ENCODE measurements at places on chromosomes 12 and 14.
A peak's percentile ranks its signal among the peaks of the same experiment; 100 is the strongest.

DNA sequence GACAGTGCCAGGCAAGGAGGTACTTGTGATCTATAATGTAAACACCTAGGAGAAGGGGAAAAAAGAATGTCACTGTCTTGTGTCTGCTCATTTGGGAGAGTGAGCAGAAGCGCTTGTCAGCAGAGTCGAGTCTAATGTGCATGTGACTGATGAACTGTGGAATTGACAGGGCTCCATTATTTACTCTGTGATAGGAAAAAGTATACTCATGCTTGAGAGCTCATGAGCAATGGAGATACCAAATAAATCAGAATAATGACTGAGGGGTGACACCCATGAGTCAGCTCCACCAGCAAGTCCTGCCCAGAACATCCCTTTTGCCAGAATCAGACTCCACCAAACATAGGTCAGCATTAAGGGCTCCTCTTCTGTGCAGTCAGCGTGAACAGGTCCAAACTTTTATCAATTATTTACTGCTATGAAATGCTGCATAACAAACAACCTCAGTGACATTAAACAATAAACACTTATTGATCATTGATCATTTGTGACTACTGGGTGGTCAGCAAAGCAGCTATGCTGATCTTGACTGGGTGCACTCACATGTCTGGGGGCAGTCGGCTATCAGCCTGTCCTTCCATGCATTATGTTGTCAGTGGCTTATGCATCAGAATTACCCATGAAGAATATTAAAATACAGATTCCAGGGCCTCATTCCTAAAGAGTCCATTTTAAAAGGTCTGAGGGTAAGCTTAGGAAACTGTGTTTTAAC is 29.2 kb upstream of the WSCD2 start:
- DNase-seq: no peak

- peak; percentile 91 for DNase-seq
Measured at GRCh38 chr14:92121670-92122350, at the start of the genes CPSF2 and NDUFB1. TSS of gene CPSF2 (plus strand) at chr14:92121969. CDS start at chr14:92130985, 9,016 bp downstream. TSS of gene NDUFB1 (minus strand) at chr14:92121706. CDS start at chr14:92117637, 4,069 bp downstream.

DNA sequence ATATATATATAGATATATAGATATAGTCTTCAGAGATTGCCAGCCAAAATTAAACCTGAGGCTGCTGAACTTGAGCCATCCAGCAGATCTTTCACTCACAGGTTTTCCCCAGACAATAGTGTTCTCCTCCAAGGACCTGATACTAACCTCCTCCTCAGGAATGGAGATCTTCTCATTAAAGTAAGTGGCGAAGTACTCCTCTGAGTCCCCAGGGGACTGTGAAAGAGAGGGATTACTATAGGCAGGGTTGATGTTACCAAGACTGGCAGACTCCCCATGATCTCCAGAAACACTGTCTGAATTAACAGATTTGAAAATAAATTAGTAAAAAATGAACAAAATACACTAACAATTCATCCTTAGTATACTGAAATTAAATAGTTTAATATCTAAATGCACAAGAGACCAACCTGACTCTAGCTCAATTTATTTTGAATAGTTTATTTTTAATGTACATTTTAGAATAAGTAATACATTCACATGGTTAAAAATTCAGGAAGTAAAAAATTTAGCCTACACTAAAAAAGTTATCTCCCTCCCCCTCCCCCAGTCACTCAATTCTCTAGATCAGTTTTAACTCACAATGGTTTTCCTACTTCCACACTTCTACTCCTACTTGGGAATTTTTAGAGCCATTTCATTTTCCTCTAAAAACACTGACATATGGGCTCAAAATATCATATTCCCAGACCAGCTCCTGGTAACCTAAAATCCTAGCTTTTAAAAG is 17.7 kb downstream of the SLC11A2 start:
- no peak for DNase-seq

- DNase-seq: no peak
Measured at GRCh38 chr14:99430491-99430890, 50.2 kb downstream of the SETD3 start.

GRCh38 chr12:49975318-49975761 is 2.6 kb downstream of the AQP6 start:
- no peak for DNase-seq

DNA sequence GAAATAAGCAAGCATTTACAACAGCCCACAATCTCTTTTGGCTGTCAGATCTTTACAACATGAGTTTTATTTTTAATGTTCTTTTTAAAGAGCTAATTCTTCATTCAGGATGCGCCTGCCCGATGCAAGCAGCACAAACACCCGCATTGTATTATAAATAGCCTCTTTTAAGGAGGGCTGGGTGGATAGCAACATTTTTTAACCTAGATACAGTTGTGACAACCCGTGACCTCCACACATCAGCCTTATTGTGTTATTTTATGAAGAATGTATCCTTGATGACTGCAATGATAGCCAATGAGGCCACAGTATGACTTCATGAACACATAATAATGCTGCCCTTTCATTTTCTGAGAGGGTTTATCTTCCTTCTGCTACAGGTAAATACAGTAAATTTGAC is 173.7 kb downstream of the FOXN3 start:
- no peak for DNase-seq

GRCh38 chr12:51335931-51336330 is 10.5 kb downstream of the CELA1 start:
- no peak for DNase-seq

DNA sequence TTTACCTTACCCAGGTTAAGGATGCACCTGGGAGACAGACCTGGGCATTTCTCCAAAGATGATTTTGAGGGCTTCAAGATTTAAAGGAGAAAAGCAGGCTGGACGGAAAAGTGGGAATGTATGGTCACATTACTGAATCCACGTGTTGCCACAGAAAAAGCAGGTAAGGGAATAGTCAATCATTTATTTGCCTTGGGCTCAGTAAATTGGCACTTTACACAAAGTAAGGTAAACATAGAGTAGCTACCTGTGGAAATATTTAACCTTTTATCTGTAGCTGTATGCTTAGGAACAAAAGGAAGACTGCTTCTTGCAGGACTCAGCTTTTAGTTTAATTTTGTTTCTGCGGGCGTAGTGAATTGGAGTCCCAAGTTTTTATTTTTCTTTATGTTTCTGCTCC is 153.3 kb downstream of the SLCO1B3 start:
- DNase-seq: no peak

GRCh38 chr14:66600416-66600815 is 92.5 kb downstream of the GPHN start:
- DNase-seq: peak; percentile 47

GRCh38 chr12:113835896-113836295 is 130.2 kb downstream of the RBM19 start:
- no peak for DNase-seq

DNA sequence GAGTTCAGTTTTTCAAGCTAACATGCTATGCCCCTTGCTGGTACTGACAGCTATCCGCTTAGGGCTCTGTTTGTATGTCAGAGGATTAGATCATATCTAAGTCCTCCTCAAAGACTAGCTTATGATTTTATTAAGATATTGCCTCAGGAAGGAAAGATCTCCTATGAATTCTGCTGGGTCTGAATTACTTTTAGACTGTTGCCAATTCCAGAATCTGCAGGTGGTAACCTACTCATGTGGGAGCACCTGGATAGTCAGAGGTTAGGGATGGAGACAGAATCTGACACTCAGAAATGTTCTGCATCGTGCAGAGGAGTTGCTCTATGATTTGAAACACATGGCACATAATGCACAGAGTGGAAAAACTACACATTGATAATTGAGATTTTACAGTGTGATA is 843.4 kb downstream of the SLC6A15 start:
- DNase-seq: peak; percentile 23

- DNase-seq: no peak
Measured at GRCh38 chr12:91947459-91947858, 198.2 kb downstream of the BTG1 start.

GRCh38 chr12:103333676-103334075 is 162.1 kb downstream of the C12orf42 start:
- DNase-seq: no peak

DNA sequence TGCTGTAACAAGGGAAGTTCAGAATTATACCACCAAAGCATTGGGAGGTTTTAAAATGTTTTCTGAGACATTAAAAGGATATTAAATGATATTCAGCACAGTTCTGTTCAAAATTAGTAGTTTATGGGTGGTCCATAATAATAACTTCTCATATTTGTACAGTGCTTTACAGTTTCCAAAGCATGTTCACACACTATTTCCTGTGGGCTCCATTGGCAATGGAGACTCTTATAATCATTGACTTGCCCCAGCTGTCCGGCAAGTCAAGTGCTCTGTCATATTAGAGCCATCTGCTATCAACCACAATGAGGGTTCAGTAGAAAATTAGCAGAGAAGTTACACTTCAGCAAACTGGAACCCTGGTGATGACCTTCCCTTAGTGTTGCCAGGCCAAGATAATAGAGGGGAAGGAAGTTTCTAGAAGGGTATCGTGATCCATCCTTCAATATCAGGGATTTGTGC is 526.6 kb upstream of the CCDC196 start:
- no peak for DNase-seq

DNA sequence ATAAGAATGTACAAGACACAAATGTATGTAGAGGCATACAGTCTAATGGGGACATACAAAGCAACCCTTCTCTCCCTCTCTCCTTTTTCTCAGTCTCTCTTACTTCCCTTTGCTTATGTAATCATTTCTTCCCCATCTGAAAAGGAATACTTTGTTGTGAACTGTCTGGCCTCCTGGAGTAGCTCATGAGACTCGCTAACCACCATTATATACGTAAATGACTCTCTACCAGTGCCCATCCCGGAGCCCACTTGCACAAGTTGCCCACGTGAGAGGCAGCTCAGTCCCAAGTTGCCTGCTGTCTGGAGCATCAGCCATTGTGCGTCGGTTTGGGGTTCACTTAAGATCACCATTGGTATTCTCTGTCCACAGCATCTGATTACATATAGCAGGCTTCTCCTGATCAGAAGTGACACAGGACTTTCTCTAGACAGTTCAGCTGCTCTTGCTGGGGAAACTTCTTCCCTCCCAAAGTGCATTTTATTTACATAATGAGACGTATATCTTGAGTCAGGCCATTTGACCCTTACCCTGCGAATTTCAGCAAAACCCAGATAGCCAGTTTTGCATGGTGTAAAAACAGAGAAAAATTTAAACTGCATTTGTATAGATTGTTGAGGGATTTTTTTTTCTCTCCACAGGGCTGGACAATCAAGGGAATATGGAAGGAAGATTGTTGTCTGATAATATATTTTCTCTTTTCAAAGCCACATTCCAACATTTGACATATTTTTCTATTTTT is 220.7 kb upstream of the EGLN3 start:
- DNase-seq: no peak

GRCh38 chr14:52906141-52906601 is 44.7 kb downstream of the FERMT2 start:
- peak; percentile 84 for DNase-seq

DNA sequence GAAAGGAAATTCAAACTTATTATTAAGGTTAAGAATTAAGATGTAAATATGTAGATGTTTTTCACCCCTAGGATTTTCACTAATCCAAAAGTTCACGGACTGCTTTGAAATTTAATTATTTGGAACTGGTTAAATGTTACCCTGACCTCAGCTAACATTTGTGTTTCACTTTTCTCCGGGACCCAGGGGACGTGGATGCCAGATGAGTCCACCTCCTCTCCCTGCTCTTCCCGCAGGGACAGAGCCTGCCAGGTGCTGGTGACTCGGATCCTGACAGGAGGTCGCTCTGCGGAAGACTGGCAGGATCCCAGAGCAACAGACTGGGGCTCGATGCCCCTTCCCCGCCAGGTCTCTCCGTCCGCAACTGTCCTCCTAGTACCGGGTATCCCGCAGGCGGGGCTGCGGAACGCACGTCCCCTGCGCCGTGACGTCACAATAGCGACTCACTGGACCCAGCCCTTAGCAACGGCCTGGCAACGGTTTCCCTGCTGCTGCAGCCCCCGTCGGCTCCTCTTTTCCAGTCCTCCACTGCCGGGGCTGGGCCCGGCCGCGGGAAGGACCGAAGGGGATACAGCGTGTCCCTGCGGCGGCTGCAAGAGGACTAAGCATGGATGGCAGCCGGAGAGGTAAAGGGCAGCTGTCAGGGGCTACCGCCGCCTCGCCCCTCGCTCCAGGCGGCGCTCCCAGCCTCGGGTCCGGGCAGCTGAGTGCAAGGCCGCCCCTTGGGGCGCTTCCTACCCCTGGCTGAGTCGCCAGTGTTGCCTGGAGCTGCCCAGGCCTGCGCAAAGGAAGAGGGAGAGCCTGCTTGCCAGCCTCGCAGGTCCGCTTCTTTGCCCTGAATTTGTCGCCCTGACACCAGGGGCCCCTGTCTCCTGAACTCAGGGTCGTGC is at the start of gene SPATA7:
Gene SPATA7, plus strand, starts transcription at position 446 of the 890 bp plus-strand sequence. Its CDS starts 162 bp downstream, at position 608.
- DNase-seq: peak; percentile 97

DNA sequence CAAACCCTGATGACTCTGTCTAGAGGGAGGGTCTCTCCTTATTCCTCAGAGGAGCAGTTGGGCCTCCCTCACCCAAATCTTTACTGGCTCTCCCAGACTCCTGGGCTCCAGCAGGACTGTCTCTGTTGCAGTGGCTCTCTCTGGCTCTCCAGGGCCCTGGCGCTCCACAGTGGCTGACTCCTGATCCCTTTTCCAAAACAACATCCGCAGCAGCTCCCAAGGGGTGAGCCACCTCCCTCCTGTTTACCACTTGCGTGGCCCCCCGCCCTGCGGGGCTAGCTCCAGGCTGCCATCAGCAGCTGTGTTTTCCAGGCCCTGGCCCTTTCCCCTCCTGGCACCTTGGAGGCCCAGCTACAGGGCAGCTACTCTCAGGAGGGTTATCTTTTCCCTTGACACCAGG is 123.5 kb downstream of the CALM1 start:
- DNase-seq: no peak

- DNase-seq: no peak
Measured at GRCh38 chr12:99439399-99439798, 208.2 kb upstream of the GARIN6 start.

GRCh38 chr12:30811966-30812365 is 57.2 kb upstream of the CAPRIN2 start:
- DNase-seq: no peak

GRCh38 chr14:73995977-73996378 is 23.1 kb downstream of the ENTPD5 start:
- no peak for DNase-seq

GRCh38 chr14:91708795-91709194 is 23.1 kb downstream of the CATSPERB start:
- no peak for DNase-seq

DNA sequence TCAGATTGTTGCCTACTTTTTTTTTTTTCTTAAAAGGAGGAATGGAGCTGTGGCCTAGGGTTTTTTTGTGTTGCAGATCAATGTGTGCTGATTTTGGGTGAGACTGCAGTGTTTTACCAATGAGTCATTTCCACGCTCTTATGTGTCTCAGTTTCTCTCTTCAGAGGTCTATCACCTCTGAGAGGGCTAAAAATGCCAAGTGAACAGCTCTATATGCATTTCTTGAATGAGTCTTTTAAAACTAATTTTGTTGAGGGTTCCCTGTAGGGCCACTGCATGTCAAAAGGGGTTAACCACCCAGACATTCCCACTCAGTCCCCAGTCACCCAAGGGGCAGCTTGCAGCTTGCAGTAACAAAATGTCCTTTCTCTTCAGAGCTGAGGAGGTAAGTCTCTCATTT is 24.3 kb upstream of the GLIPR1L2 start:
- peak; percentile 33 for DNase-seq
